ENCODE measurements at places on chromosomes 3 and 15.

GRCh38 chr15:69576035-69576526 lies 123.5 kb downstream of the RPLP1 start:
- peak; percentile 80 for DNase-seq

DNA sequence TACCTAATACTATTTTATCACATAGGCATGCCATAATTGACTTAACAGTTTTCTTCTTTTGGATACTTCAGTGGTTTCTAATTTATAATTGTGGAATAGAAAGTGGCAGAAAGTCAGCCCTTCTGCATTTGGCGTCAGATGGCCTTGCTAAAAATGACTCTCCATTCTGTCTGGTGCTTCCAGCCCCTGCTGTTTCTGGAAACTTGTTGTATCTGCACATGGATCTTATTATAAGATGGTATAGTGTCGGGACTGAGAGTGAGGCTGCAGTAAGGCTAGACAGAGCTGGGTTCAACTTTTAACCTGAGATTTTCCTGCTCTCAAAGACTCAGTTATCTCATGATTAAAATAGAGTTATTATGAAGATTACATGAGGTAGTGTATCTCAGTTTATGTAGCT lies 74.8 kb upstream of the WDR72 start:
- no peak for DNase-seq

DNA sequence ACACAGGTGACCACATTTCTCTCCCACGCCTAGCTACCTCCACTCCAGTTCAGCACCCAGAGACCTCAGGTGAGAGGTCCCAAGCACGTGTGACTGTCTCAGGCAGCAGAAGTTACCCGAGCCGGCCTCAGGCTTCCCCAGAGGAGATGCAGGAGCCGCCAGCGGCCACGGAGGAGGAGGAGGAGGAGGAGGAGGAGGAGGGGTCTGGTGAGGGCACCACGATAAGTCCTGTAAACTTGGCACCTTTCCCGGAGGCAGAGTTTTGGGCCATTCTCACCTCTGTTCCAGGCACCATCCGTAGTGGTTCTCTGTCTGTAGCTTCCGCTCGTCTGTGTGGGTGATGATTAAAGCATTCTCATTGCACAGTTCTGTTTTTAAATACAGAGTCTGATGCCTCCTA lies 56.1 kb downstream of the CCK start:
- DNase-seq, result no peak

DNA sequence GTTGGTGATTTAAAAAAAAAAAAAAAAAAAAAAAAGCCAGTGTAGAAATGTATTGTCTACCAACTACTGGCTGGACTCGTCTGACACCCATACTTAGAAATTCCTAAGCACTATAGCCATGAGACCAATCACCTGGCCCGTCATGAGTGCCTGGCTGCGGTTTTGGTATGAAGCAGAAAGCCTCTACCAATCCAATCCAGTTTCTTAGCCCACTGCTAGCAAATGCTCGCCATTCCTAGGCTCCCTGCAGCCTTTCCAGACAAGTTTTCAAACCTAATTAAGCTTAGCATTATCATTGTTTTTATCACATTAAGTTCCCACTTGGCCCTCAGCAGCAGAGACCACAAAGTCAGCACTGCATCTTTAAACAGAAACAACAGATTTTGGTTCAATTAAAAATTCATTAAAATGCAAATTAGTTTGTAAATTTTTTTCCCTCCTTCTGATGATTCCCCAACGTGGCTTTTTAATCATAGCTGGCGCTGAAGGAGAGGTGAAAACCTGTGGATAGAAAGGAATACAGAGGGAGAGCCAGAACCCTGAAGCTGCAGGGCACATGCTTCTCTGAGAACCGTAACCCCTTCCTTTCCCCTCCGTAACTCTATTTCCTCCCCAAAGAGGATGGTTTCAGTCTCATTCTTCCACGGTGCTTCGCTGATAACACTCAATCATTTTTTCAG lies 32.2 kb upstream of the ST8SIA2 start:
- no peak for DNase-seq

- no peak for DNase-seq
These were observed 3.8 kb downstream of the ZMAT3 start for GRCh38 chr3:179067839-179068238.

- no peak for DNase-seq
These were observed 126.5 kb upstream of the HACD2 start for GRCh38 chr3:123711356-123711755.

GRCh38 chr3:148880681-148881080 lies 15.6 kb downstream of the CPA3 start:
- DNase-seq, result no peak

DNA sequence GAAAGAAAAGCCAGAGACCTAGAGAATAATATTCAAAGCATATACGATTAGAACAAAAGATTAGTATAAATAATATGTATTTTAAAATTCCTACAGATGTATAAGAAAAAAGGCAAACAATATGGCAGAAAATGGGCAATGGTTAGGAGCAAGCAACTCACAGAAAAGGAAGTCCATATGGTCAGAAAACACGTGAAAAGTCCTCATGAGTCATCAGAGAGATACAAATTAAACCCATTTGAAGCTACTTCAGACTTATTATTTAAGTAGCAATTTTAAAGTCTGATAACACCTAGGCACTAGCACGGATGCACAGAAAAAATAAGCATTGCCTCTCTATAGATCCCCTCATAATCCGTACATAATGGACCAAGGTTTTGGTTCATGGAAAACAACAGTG lies 25.6 kb downstream of the SLC7A14 start:
- DNase-seq, result no peak

- DNase-seq, result no peak
These were observed 45.1 kb downstream of the ACP3 start for GRCh38 chr3:132362329-132362728.

DNA sequence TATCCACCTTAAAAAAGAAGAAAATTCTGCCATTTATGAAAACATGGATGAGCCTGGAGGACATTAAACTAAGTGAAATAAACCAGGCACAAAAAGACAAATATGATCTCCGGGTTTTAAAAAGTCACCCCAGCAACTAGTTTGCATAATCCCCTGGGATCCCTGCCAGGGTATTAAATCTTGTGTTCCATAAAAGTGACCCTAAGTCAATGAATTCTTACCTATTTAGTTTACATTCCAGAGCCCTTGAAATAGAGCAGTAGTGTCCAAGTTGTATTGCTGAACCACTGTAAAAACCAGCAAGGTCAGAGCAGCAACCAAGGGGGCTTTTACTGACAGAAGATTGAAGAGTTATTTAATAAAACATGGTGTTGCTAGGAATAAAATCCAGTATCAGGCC lies 716.8 kb upstream of the BCHE start:
- no peak for DNase-seq

- DNase-seq, result no peak
These were observed 317.6 kb upstream of the TBL1XR1 start for GRCh38 chr3:177514611-177515499.

DNA sequence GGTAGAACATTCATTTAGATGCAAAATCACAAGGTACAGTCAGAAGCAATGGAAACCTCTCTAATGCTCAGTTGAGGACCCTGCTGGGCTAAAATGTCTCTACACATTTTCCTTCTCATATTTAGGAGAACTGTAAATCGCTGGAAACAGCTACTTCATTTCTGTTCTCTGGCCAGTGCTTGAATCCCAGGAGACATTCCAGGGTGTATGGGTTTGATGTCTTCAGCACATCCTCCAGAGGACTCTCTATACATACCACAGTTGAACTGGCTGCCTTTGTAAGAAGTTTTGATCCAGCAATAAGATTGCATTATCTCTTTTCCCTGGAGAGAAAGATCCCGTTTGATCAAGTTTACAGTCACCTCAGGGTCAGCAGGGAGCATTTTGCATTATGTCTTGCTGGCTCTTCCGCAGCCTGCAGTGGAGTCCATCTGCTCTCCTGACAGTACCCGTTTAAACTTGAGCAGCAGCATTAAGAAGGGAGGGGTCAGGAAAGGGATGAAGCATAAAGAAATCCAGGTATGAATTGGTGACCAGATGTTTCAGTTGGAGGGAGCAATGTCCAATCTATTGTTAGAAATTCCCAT lies 676.0 kb downstream of the EPHA3 start:
- DNase-seq, result no peak

DNA sequence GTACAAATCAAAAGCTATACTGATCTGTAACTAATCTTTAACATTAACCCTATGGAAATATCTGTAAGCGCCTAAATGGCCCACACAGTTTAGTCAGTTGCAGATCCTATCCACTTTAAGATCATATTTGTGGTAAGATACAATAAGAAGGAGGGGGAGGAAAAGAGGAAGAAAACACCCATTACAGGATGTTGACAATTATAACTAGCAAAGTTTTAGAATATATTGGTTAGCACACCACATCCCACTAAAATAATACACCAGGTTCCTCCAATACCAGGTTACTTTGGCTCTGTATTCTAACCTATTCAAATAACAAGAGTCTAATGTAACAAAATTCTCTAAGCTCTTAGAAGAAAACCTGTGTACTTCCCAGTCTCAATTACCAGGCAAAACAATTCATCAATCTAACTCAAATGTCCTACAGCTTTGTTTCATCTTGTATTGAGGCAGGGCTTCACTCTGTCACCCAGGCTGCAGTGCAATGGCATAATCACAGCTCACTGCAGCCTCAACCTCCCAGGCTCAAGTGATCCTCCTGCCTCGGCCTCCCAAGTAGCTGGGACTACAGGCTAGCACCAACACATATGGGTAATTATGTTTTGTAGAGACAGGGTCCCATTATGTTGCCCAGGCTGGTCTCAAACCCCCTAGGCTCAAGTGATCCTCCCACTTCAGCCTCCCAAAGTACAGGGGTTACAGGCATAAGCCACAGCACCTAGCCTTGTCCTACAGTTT lies 4.2 kb downstream of the SLC4A7 start:
- no peak for DNase-seq

- DNase-seq, result no peak
These were observed 326.3 kb upstream of the PDZRN3 start for GRCh38 chr3:73950865-73951558.

- no peak for DNase-seq
These were observed 51.5 kb downstream of the GMNC start for GRCh38 chr3:190810957-190811356.

DNA sequence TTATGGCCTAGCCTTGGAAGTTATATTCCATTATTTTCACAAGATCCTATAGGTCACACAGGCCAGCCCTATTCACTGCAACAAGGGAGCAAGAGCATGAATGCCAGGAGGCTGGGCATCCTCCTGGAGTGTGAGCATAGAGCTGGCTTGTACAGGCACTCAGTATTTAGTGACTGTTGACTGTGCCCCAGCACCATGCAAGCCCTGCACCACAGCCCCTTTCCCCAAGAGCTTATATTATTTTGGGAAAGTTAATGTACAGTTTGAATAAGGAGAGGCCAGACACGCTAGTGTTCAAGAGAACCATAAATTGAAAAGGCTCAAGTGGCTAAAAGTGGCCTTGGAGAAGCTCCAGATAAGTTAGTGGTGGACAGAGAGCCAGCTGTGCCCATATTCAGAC lies 32.3 kb upstream of the TSEN2 start:
- no peak for DNase-seq

- DNase-seq, result no peak
These were observed 654.4 kb upstream of the NAALADL2 start for GRCh38 chr3:174204765-174205164.

DNA sequence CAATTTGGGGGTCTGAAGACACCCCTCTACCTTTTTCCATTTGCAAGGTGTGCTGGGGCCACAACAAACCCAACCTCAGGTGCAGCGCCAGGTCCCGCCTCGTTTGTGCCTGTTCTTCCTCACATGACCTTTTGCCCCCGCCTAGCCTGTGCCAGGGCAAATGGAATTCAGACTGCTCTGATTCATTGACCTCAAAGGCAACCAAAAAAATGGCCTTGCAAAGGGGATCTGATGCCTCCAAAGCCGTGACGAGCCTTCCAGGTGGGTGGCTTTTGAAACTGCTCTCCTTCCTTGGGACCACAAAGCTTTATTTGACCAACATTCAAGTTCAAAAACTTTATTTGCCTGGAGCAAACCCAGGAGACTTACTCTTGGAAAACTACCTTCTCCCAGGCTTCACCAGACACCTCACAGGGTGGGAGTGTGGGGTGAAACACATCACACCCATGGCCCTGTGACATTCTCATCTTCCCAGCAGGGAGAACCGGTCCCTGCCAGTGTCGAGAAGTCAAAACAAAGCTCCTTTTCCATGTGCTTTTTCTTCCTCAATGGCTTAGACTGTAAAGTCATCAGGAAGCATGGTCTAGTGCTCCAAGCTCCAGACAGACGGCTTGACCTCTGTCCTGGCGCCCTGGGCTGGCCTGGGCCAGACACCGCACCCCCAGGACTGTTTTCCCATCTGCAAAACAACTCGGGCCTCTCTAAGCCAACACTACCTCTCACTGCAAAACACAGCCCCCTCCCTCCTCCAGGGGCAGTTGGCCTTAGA lies 103.9 kb upstream of the HES1 start:
- DNase-seq, result no peak

GRCh38 chr15:41866263-41866703 lies 27.6 kb downstream of the SPTBN5 start:
- DNase-seq, result no peak

GRCh38 chr3:23991306-23991682 lies 46.2 kb downstream of the NR1D2 start:
- no peak for DNase-seq

- DNase-seq, result no peak
These were observed 43.1 kb downstream of the PDE8A start for GRCh38 chr15:85024509-85025336.

GRCh38 chr3:94036909-94037507 lies 8.6 kb upstream of the STX19 start:
- DNase-seq, result no peak

DNA sequence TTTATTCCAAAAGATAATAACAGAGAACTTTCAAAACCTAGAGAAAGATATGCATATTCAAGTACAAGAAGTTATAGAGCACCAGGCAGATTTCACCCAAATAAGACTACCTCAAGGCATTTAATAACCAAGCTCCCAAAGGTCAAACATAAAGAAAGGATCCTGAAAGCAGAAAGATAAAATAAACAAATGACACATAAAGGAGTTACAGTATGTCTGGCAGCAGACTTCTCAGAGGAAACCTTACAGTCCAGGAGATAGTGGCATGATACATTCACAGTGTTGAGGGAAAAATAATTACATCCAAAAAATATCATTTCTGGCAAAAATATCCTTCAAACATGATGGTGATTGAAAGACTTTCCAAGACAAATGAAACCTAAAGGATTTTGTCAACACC lies 185.8 kb upstream of the POU1F1 start:
- no peak for DNase-seq

- DNase-seq, result no peak
These were observed 8.9 kb upstream of the ADAMTS17 start for GRCh38 chr15:100350434-100351226.

- DNase-seq, result no peak
These were observed 380.6 kb upstream of the C2CD4B start for GRCh38 chr15:62545467-62546227.

DNA sequence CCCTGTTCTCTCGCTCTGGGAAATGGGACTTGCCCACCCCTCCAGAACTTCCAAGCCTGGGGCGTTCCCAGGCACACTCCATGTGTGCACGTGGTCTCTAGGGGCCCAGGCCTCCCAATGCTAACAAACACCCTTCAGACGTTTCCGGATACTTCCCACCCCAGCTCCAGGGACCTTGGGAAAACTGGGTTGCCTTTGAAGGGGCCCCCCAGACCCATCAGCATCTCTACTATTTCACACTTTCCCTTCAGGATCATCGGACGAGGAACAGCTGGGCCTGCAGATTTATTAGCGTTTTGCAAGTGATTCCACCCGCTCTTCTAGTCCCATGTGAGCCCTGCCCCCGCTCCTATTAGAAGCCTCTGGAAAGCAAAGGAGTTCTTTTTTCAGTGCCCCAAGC lies 63.2 kb downstream of the MAGEF1 start:
- no peak for DNase-seq

- DNase-seq, result no peak
These were observed 164.7 kb downstream of the VGLL3 start for GRCh38 chr3:86826292-86826691.
